Substantia nigra (tissue), 51 donors: ENCODE measurements at places on chromosomes 2 and 18.

- peak; percentile 38 for DNase-seq
Measured at GRCh38 chr18:62586151-62586774, 63.4 kb downstream of the ZCCHC2 start.

DNA sequence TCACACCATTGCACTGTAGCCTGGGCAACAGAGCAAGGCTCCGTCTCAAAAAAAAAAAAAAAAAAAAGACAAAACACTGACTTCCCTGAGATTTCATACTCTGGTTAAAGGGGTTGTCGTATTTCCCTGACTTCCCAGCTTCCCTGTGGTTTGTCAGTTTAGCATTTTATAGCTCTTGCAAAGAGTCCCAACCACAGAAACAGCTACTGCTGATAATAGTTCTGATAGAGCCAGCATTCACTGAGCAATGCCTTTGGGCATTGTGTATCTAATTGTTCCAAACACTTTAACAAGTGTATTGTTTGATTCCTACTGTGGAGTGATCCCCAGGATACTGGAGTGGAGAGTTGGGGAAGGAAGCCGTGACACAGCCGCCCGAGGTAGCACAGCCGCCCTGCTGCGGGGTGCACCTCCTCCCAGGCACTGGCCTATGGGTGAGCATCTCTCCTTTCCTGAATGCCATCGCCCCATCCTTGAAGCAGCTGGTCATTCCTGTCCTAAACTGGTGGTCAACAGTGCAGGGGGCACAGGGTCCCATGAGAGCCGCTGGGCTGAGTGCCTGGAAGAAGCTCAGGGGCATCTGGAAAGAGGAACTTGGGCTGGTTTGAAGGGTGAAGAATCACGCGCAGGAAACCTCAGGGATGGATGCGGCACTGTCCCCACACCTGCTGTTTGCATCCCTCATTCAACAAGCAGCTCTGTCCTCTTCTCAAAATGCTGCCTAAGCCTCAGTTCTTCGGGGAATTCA is 81.0 kb upstream of the TMEM18 start:
- DNase-seq: no peak

- DNase-seq: no peak
Measured at GRCh38 chr2:219596954-219597551, 604 bp upstream of the STK11IP start.

GRCh38 chr2:232568161-232568560 is 17.7 kb downstream of the EIF4E2 start:
- no peak for DNase-seq

GRCh38 chr2:236440110-236440881 is 129.3 kb upstream of the ACKR3 start:
- DNase-seq: no peak

GRCh38 chr2:234404957-234405356 is 91.9 kb downstream of the ARL4C start:
- DNase-seq: no peak

DNA sequence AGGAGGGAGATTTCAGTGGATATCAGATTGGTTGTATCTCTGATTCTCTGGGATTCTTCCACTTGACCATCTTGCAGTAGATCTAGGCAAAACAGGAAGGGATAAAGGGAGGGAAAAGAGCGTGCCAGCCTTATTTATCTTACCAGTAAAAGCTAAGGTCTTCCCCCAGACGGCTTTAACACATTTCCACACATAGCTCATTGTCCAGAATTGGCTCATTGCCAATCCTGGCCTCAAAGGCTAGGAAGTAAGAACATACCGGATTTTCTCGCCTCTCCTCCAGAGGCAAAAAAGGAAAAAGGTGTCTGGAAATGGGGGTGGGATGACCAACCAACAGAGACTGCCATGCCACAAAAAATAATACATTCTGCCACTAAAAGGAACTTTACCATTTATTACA is 411.6 kb upstream of the NRP2 start:
- DNase-seq: no peak
